ENCODE measurements at places on chromosomes 1 and 21.
A peak's percentile ranks its signal among the peaks of the same experiment; 100 is the strongest.

- DNase-seq, result no peak
These were observed 79.3 kb upstream of the LAMC2 start for GRCh38 chr1:183106746-183107145.

DNA sequence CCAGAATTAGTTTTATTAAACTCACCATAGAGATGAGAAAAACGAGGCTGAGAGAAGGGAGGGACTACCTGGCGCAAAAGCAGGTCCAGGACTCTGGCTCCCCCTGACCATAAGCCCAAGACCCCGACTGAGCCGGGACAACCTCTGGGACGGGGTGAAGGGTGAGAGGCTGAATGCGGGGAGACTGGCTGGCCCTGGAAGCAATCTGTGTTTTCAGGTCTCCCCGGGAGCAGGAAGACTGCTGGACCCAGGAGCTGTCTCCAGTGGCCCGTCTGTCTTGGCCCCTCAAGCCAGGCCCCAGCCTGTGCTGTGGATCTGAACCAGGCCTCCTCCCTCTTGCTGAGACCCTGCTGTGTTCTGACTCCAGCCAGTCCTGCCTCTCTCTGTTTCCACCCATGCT lies 240.8 kb downstream of the TRABD2B start:
- DNase-seq, result no peak

GRCh38 chr1:235253219-235253962 lies 74.6 kb downstream of the ARID4B start:
- no peak for DNase-seq

GRCh38 chr1:41767534-41768525 lies 150.9 kb downstream of the HIVEP3 start:
- DNase-seq, result peak; percentile 27

DNA sequence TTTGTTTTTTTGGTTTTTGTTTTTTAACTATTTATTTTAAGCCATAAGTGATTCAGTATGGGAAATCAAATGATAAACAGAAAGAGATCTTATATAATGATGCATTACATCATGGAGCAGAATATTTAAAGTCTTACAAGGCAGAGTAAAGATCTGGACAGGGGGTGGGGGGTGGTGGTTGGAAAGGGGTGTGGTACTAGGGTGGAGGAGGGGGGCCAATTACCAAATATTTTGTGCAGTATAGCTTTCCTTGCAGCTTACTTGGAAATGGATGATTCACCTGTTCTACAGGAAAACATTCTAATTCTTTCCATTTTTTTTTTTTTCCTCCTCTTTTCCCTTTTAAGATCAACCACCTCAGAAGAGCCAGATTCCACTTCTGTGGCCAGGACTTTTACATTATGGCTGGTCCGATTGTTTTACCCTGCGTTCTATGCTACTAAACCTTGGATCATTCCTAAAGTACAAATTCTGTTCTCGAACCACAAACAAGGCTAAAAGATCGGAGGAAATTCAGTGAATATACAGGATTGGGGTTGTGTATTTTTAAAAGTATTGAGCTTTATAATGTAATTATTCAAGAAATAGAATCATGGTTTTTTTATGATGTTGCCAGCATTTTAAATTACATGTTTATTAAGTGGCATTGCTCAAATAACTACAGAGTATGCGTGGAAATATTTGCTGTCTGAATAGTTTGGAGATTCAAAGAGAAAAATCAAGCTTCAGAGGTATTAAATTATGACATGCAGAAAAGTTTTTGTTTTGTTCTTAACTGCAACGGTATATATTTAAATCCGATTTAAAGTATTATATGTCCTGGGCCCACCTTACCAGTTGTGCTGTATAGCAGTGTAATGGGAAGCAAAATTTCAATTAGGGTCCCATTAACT lies 859.5 kb downstream of the USP25 start:
- DNase-seq, result no peak

DNA sequence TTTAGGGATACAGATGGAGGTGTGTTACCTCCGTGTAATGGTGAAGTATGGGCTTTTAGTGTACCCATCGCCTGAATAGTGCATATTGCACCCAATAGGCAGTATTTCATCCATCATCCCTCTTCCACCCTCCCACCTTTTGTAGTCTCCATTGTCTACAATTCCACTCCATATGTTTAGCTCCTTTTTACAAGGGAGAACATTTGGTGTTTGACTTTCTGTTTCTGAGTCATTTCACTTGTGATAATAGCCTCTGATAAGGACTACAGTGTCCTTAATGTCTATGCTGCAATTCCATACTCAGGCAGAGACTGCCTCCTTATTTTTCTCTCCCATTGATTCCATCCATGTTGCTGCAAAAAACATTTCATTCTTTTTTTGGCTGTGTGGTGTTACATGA lies 48.7 kb downstream of the OVGP1 start:
- no peak for DNase-seq

DNA sequence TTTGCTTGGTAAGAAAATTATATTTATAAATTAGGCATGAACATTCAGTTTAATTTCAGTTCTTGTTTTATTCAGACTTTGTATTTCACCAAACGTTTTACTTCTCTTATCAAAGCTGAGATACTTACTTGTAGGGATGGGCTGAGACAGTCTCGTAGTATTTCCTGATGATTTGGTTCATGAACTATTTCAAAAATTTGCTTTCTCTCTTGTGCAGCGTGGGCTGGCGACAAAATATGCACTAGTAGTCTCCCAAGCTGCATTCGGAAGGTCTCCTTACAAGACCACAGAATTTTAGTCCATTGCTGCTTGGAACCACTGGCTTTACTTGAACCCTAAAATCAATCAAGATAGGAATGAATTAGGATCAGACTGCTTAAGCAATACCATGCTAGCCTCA lies 91.7 kb upstream of the GNG4 start:
- DNase-seq, result no peak

All from epithelial cell of prostate (primary cell).